ENCODE measurements at places on chromosomes 3 and 15.

GRCh38 chr3:47482366-47482765, 6.6 kb upstream of the SCAP start:
- DNase-seq, result no peak

DNA sequence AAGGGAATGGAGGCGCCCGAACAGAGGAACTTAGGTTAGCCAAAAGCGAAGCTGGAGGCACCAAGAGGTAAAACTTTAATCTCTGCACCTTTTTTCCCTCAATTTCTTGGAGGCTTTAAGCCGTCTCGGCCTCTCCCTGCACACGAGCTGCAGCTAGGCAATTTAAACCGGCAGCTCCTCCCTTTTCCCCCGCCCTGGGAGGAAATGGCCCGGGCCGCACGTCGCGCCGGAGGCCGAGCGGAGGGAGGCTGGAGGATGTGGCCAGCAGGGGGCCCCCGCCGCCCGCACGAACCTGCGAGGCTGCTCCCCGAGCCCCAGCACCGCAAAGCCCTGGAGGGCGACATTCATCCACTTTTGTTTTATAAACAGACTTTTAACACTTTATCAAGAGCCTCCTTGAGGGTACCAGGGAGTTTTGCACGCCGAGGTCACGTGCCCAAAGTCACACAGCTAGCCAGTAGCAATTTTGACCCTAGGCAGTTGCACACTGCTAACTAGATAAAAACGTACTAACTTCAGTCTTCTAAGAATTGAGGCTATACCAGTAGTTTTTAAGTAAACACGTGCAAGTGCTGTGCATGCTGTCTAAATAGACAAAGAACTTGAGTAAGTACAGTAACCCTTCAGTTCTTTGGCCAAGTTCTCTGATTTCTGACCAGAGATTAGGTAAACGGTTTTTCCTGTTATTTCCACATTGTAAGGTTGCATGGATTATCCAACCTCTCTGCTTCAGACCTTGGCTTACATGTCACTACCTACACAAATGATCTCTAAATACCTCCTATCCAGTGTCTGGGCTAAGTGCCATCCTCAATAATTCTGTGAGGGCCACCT, 668 bp upstream of the XXYLT1 start:
- DNase-seq, result peak; percentile 88

- DNase-seq, result no peak
Observed at GRCh38 chr15:57537072-57537471, 54.6 kb upstream of the MYZAP start.

DNA sequence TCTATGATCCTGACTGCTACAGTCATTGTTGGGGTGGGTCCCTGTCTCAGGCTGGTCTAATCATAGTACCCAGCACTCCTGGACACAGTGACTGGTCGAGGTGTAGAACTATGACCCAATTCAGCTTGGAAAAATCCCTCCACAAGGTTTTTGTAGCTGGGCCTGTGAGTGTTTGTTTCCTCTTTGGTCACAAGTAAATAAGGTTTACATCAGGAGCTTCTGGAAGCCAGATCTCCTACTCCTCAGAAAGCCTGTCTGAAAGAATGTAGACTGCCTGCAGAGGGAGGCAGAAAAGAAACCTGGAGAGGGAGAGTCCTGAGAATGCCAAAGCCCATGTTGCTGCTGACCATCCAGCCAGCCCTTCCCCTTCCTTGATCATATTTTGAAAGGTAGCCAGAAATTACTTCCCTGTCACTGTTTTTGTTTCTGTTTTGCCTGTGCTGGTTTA, 123.2 kb downstream of the RAP2B start:
- DNase-seq, result no peak

- DNase-seq, result peak; percentile 21
Observed at GRCh38 chr3:152621006-152621868, 213.7 kb upstream of the P2RY1 start.

- no peak for DNase-seq
Observed at GRCh38 chr15:39709941-39710340, 72.7 kb downstream of the FSIP1 start.

DNA sequence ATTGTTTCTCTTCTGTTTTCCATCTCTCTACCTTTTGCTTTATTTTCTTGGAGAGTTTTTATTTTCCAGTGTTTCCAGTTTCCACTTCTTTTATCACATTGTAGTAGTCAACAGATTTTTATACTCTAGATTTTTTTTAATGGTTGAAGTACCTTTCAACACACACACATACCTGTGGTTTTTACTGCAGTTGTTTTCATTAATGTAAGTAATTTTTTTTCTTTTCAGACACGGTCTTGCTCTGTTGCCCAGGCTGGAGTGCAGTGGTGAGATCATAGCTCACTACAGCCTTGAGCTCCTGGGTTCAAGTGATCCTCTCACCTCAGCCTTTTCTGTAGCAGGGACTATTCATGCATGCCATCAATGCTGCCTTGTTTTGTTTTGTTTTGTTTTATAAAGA, 472.5 kb upstream of the SGO1 start:
- DNase-seq, result no peak

- DNase-seq, result no peak
Observed at GRCh38 chr15:59237119-59237855, 30.6 kb downstream of the LDHAL6B start.

DNA sequence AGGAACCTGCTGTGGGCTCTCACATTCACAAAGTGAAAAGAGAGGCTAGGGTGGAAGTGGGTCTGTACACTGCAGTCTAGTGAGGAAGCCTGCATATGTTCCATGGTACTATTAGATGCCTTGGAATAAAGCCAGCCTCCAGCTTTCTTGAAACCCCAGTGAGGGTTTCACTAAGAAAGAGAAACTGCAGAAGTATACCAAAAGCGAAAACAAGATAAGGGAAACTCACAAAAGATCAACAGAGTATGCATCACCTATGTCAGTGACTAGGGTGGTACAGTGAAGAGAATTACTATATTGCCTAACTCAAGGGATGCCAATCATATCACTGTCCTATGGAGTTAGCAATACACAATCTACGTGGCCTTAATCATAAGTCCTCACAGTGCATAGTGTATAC, 212.5 kb upstream of the GADL1 start:
- DNase-seq, result no peak

GRCh38 chr3:171456765-171457606, 3.2 kb downstream of the TNIK start:
- DNase-seq, result no peak

GRCh38 chr15:41331833-41332193, 578 bp downstream of the OIP5 start:
- DNase-seq, result no peak

- DNase-seq, result no peak
Observed at GRCh38 chr3:149314807-149315578, 18.4 kb downstream of the TM4SF18 start.

DNA sequence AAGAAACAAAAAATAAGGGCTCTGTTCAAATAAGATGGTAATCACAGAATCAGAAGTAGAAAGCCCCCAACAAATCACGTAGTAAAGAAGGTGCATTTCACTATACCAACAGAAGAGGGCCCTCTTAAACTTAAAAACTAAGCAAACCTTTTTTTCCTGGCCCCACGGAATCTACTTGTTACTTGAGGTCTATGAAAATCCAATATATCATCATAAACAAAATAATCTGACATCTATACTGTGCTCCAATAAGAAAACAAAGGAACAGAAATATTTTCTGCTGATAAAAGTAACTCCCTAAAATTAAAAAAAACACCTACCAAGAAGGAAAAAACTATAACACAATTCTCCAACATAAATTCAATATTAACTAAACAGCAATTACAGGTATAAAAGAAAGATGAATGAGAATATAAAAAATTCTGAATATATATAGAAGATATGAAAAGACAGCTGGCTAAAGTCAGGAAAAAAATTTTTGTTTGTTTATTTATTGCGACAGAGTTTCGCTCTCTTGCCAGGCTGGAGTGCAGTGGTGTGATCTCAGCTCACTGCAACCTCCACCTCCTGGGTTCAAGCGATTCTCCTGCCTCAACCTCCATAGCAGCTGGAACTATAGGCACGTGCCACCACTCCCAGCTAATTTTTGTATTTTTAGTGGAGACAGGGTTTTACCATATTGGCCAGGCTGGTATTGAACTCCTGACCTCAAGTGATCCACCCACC, 81.8 kb downstream of the CLASP2 start:
- peak; percentile 66 for DNase-seq

- no peak for DNase-seq
Observed at GRCh38 chr3:123622766-123623165, 37.9 kb upstream of the HACD2 start.

GRCh38 chr3:31927811-31928210, 53.3 kb downstream of the OSBPL10 start:
- DNase-seq, result no peak

- DNase-seq, result peak; percentile 60
Observed at GRCh38 chr3:178709051-178709450, 172.8 kb downstream of the KCNMB2 start.

DNA sequence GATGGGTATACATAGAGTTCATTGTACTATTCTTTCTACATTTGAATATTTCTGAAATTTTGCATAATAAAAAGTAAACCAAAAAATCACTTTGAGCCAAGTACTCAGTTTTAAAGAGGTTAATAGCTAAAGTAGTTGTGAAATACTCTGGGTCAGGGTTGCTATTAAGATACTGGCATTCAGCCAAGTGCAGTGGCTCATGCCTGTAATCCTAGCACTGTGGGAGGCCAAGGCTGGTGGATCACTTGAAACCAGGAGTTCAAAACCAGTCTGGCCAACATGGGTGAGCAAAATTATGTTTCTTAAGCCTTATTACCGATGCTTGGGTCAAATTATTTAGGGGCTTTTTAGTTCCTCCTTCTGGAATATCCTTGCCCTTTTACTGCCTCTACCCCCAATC, 122.0 kb upstream of the MELTF start:
- DNase-seq, result peak; percentile 64
